ENCODE measurements at places on chromosomes 5 and 9.

DNA sequence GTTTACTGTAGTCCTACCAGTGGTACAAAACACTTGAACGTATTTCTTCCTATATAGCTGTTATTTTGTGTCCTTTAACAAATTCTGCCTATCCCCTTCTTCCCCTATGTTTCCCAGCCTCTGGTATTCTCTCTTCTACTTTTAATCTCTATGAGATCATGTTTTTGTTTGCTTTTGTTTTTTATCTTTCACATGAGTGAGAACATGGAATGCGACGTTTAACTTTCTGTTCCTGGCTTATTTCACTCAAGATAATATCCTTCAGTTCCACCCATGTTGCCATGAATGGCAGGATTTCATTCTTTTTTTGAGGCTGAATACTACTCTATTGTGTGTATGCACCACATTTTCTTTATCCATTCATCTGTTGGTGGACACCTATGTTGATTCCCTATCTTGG is 634.4 kb upstream of the WWC1 start:
- no peak for DNase-seq

GRCh38 chr5:93575461-93576414 is 5.3 kb downstream of the NR2F1-AS1 start:
- DNase-seq: no peak

GRCh38 chr9:110933350-110934001 is 104.8 kb downstream of the LPAR1 start:
- DNase-seq: no peak

GRCh38 chr9:124454296-124454695 is 4.0 kb downstream of the ADGRD2 start:
- DNase-seq: no peak

DNA sequence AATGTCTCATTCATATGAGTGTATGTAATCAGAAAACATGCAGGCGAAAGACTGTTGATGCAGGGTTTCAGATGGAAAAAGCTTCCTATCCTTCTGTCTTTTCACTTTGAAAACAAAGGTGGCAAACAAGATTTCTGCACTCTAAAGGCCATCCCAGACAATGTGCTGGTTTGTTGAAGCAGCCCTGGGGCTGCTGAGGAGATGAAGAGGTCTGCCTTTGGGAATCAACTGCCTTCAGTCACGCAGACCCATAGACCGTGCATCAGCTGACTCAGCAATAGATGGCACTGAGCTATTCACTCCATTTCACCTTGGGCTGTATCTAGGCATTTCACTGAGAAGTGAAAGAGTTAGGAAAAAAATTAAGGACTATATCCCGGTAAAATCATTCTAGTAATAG is 60.5 kb upstream of the C5orf46 start:
- no peak for DNase-seq

- no peak for DNase-seq
Observed at GRCh38 chr9:129454467-129455067, 166.3 kb downstream of the C9orf50 start.

DNA sequence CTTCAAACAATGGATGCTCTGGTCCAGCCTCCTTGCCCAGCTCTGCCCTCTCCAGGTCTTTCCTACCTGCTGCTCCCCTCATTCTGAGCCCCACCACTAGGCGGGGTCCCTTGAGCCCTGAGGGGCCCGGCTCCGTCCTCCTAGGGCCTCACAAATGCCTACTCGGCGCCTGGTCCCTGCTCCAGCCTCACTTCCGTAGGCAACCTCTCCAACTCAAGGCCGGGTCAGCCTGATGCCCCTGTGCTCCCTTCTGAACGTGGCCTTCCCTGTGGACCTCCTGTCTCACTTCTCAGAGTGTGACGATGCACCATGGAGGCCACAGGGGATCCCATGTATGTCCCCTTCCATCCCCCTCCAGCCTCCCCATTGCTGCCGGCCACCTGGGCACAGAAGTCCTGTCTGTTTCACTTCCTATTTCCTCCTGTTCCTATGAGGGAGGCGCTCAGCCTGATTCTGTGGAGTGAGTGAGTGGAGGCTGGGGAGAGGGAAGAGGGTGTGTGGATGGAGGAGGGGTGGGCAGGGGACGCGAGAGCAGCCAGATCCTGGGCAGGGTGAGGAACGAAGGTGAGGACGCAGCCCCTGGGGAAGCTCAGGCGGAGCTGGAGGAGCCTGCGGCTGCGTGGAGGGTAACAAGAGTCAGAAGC is 127.2 kb upstream of the FAM120A start:
- DNase-seq: no peak

DNA sequence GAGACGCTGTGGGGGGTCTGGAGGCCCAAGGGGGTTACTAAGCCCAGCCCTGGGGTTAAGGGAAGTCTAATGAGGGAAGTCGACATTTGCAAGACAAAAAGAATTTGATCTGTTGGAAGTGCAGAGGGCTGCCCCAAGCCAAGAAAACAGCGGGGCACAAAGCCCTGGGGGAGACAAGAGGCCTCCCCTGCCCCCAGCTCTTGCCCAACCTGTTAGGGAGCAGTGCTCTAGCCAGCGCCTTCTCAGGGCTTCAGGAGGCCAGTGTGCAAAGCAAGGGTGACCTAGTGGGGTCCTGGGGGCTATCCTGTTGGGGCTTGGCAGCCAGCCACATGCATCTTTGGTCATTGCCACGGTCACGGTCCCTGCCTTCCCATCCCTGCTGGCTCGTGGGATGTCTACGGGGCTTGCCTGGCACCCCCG is 25.2 kb downstream of the GFI1B start:
- no peak for DNase-seq

- no peak for DNase-seq
Observed at GRCh38 chr5:78835176-78835575, 149.9 kb downstream of the ARSB start.

- no peak for DNase-seq
Observed at GRCh38 chr9:116189683-116190082, 36.1 kb downstream of the PAPPA start.

GRCh38 chr9:99019510-99020331 is 76.0 kb downstream of the COL15A1 start:
- DNase-seq: no peak

GRCh38 chr5:132525299-132525724 is 18.0 kb downstream of the IL5 start:
- no peak for DNase-seq

GRCh38 chr9:3008091-3008490 is 164.2 kb upstream of the PUM3 start:
- DNase-seq: no peak

- no peak for DNase-seq
Observed at GRCh38 chr9:94800424-94801117, 74.1 kb downstream of the AOPEP start.

- no peak for DNase-seq
Observed at GRCh38 chr5:2681476-2681875, 70.0 kb downstream of the IRX2 start.

DNA sequence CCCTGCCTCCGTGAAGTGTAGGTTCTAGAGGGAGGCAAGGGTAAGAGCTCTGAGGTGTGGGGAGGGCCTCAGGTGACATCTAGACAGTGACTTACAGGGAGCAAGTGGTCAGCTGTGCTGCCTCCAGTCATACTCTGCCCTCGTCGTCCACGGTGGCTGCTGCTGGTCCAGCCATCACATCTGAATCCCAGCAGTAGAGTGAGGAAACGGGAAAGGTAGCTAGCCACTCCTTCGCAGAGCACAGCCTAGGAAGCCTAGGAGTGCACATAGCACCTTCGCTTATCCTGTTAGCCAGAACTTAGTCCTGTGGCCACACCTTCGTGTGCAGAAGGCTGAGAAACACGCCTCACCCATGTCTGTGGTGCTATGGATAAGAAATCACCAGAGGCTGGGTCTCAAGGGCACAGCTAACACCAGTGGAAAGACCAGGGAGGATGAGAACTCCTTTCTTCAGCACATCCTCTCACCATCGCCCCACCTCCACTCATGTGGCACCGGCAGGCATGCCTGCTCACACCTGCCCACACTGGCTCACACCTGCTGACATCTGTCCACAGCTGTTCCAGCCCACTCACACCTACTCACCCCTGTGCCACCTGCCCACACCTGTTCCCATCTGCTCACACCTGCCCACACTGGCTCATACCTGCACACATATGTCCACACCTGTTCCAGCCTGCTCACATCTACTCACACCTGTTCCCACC is 44.5 kb upstream of the SLC6A19 start:
- no peak for DNase-seq

DNA sequence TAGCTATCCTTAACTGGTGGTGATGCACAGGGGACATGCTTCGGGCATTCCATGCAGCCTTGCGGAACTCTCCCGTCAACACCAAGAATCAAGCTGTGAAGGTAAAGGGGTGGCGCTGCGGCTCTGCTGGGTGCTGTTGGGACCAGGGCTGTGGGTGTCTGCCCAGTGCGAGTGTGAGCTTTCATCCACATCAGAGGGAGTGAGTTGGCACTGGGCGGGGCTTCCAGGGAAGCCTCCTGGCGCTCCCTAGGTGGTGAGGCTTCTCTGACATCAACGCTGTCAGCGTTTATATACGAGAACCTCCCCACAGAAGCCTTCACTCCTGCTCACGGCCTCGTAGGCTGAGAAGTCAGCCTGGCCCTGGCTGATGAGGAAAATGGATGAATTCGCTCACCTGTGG is 11.7 kb downstream of the ARPC5L start:
- no peak for DNase-seq

DNA sequence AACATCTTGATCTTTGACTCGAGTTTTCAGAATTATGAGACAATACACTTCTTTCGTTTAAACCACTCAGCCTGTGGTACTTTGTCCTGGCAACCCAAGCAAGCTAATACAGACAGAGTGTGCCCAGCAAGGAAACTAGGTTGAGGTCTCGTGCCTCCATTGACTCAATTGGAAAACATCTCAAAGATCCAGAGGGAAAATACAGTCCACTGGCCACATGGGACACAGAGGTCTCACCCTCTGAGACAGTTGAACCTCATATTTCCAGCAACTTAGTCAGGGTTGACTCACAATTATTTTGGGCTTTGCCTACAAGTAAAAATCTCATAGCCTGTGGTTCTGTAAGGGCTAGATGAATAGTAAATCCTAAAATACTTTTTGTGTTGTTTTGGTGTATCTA is 631.5 kb downstream of the MTRR start:
- no peak for DNase-seq

DNA sequence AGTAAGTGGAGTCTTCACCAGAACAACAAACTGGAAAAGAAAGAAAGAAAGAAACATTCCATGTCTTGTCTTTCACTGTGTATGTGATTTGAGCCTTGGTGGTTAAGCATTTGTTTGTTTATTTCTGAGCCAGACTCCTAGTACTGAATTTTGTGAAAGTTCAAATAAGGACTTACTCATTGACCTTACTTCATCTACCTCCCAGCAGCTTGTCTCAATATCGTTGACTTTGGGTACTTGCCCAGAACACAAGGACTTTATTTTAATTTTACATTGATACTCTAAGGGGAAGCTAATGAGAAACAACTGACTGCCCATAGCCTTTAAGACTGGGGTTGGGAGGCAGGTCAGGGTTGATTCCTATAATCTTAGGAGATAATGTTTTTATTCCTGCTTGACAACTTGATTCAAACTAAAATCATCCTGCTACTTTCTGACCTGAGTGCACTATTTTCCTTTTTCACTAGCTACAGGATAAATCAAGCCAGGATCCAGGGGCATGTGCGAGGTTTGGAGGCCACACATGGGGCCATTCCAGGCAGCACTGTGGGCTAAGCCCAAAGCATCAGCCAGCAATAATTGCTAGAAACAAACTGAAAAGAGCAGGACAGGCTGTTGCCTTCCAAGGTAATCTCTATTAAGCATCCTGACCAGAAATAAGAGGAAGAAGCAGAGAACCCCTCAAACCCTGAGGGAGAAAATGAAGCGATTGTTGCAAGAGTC is 138.9 kb upstream of the RUSC2 start:
- DNase-seq: no peak

DNA sequence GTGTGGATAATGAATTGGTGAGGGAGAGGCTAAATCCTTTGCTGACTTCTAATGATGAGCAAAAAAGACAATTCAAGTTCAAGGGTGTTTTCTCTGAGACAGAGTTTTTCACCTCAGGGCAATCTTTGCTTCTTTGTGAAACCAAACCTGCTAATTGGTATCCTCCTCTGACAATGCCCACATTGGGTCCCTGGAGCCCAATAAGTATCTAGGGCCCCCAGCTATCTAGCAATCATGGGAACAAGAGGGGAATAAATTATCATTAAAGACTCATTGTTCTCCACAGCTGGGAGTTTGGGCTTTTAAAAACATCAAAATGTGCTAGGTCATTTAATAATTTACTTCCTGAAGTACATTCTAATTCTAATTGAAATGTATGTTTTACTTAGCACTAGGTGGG is 227.3 kb downstream of the TMEM167A start:
- DNase-seq: no peak

- DNase-seq: no peak
Observed at GRCh38 chr5:54403121-54403520, 52.4 kb upstream of the HSPB3 start.

- DNase-seq: no peak
Observed at GRCh38 chr5:103117471-103117991, 2.4 kb downstream of the GIN1 start.

DNA sequence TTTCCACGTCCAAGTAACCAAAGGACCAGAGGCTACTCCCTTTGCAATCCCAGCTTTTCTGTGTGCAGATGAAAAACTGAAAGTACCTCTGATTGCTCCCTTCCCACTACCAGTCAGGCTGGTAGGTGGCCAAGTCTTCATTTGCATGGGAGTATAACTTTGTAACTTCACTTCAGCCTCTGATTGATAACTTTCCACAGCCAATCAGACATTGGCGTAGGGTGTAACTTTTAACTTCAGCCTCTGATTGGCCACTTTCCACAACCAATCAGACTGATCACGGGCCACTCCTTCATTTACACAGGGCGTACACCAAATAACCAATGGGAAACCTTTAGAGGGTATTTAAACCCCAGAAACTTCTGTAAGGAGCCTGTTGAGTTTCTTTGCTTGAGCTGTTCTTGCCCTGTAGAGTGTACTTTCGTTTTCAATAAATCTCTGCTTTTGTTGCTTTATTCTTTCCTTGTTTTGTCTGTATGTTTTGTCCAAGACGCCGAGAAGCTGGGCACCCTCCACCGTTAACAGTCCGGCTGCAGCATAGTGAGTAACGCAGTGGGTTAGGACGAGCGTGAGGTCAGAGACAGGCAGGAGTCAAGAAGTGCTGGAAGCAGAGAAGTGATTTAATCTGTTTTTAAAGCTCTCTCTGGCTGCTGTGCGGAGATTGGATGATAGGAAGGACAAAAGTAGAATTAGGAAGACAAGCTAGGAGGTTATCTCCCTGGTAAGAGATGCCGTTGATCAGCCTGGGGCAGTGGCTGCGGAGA is 3.5 kb upstream of the EXOSC2 start:
- no peak for DNase-seq

DNA sequence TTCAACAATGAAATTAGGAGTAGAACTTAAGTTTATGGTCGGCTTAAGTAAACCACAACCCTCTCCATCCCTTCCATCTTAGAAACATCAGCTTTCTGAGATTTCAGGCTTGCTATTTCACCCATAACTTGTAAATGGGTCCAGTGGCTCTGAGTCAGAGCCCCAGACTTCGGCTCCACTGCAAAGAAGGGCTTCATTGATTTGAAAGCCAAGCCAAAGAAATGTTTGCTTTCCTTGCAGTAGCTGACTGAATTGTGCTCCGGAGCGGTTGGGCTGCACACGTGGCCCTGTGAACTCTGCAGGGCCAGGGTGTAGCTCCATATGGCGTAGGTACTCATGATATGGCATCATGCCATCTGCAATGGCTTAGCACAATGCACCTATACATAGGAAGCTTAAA is 57.0 kb downstream of the NREP start:
- DNase-seq: no peak

Data from stimulated activated CD8-positive, alpha-beta memory T cell treated with anti-CD3 and anti-CD28 coated beads, Interleukin-4, amount 100 ng/mL, for 4 hours (primary cell).